Stimulated activated CD4-positive, alpha-beta T cell treated with anti-CD3 and anti-CD28 coated beads, Interleukin-15, amount 100 ng/mL, for 1 hour (primary cell): ENCODE measurements at places on chromosomes 7 and 10.

DNA sequence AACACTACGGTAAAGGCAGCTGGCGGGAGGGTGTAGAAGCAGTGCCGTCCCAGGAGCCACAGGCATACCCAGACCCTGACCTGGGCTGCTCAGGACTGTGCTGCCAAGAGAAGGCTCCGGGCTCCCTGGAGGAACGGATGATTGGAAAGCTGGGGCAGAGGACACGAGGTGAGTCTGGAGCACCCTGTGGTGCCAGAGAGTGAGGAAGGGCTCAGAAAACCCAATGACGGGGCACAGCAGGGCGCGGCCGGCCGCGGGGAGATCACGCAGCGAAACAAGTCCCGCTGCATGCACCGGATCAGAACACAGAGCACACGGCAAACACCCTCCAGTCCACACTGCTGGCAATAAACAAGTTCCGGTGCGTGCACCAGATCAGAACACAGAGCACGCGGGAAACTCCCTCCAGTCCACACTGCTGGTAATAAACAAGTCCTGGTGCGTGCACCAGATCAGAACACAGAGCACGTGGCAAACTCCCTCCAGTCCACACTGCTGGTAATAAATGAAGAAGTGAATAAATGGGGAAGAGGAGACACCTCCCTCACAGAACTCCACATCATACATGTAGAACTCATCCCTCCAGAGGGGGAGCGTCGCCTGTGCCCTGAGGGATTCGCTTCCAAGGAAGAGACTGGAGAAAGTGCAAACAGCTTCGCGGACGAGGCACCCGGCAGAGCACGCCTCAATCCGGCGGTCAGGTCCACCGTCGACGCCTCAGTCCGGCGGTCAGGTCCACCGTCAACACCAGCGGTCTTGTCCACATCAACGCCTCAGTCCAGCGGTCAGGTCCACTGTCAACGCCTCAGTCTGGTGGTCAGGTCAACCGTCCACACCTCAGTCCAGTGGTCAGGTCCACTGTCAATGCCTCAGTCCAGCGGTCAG is 265.0 kb downstream of the MAD1L1 start:
- DNase-seq = no peak

- DNase-seq = no peak
Observed at GRCh38 chr10:64038107-64038506, 516.9 kb downstream of the REEP3 start.

DNA sequence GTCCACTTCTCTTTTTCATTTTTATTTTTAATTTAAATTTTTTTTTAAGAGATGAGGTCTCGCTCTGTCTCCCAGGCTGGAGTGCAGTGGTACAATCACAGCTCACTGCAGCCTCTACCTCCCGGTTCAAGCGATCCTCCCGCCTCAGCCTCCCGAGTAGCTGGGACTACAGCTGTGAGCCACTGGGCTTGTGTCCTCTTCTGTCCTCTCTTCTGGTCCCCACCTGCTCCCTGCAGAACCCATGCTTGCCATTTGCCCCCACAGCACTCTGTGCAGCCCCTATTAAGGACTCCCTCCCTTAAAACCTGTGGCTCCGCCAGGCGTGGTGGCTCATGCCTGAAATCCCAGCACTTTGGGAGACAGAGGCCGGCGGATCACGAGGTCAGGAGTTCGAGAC is 9.1 kb upstream of the FZD9 start:
- no peak for DNase-seq

DNA sequence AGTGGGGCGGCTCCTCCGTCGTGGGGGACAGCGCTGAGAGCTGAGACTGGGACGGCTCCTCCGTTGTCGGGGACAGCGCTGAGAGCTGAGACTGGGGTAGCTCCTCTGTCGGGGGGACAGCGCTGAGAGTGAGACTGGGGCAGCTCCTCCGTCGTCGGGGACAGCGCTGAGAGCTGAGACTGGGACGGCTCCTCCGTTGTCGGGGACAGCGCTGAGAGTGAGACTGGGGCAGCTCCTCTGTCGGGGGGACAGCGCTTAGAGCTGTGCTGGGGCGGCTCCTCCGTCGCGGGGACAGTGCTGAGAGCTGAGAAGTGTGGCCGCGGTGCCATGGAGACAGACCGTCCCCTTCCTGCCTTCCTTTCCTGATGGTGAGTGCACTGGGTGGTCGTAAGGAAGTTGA is 136.4 kb downstream of the DYNC2I1 start:
- no peak for DNase-seq

GRCh38 chr10:115026056-115026745 is 67.0 kb upstream of the ATRNL1 start:
- no peak for DNase-seq

GRCh38 chr7:32518534-32519140 is 23.3 kb downstream of the AVL9 start:
- no peak for DNase-seq

GRCh38 chr7:142334236-142334635 is 76.4 kb upstream of the PRSS58 start:
- no peak for DNase-seq

- no peak for DNase-seq
Observed at GRCh38 chr7:70779321-70779720, 352.6 kb upstream of the GALNT17 start.

DNA sequence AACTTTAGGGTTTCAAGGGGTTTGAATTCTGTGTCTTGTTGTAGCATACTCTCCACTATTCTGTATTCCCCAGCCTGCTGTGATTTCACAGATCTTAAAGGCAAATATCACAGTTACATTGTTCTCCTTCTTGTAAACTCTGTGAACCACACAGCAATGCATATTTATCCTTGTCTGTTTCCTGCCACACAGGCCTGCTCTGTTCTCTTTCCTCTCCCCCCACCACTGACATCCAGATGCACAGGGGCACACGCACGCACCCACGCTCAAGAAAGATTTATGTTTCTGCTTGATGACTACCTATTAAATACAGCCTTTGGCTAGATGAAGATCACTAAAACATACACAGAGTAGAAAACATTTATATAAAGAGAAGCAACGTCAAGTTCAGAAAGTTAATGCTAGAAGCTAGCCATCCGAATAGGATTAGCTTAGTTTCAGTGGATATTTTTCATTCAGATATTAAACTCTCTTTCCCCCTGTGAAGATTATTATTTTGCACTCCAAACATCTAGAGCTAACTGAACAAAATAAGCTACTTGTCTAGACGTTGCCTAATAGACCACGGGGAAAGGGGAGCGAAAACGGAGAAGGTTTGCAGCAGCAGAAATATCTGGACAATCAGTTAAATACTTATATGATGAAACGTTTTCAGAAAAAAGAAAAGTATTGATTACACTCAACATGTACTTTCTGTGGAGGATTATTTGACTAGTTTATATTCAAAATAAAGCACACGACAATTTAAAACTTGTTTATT is 193.1 kb upstream of the SEMA3C start:
- DNase-seq = no peak

GRCh38 chr7:44184206-44184872 is 4.9 kb downstream of the GCK start:
- no peak for DNase-seq

GRCh38 chr7:28731092-28731658 is 227.0 kb downstream of the TRIL start:
- DNase-seq = no peak

DNA sequence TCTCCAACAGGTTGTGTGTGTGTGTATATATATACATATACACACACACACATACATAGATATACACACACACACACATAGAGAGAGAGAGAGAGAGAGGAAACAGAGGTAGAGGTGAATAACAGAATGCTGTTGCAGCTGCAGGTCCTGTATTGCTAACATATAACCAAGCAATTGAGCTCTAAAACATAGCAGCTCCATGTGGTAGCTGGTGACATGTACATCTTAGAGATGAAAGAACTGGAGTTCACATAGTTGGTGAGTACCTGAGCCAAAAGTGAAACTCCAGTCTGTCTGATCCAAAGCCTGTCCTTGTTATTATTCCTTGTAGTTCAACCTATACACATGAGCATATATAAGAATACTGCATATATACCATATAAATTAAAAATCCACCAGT is 152.9 kb upstream of the CSTF2T start:
- DNase-seq = no peak

DNA sequence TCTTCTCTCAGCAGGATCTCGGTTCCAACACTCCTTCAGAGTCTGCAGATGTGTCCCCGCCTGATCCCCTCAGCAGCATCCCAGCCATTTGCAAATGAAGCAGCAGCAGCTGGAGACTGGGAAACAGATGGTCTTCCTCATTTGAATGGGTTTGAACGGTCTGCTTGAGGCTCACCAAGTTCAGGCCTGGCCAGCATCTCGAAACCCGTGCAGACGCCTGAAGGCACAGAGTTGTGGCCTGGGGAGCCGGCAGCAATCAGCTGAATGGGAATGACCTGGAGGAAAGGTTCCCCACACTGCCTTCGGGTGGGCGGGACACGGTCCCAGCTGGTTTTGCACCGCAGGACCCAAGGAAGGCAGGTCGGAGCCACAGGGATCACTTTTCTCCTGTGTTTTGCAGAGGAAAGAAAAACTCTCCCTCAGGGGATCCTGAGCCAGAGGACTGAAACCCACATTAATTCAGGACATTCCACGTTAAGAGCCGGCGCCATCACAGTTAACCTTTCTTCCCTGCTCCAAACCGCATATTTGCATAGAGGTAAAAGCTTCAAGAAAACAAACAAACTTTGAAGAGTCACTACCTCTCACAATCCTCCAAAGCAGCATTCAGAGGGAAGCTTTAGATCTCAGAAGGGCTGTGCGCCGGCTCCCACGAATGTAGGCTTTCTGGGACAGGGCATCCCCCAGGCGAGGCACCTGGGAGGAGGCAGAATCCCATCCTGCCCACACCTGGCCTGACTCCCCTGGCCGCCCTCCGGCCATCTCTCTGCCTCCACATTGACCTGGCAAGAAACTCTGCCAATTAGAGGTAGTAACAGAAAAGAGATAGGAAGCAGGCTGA is 17.7 kb downstream of the FGFR2 start:
- no peak for DNase-seq

GRCh38 chr7:30379741-30380140 is 95.3 kb downstream of the ZNRF2 start:
- no peak for DNase-seq

GRCh38 chr10:57785546-57785945 is 482.1 kb downstream of the IPMK start:
- DNase-seq = no peak

DNA sequence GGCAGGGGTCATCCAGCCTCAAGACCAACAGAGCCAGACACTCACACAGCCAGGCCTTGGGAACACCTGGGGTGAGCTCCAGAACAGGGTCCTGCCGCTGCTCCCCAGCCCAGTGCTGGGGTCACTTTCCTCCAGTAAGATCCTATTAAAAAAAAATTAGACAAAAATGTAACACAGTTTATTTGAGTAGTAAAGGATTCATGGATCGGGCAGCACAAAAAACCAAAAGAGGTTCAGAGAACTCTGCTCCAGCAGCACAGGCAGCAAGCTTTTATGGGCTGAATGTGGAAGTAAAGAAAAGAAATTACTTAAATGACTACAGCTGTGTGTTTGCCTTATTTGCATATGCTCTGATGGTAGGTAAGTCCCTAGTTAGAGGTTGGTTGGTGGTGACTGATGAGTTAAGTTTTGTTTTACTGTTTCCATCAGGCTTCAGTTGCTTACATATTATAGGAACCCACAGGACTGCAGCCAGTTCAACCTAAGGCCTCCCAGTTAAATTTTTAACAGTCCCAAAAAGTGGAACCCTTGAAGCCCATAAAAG is 80.5 kb upstream of the FGFR2 start:
- DNase-seq = no peak

GRCh38 chr10:117899181-117899683 is 147.5 kb downstream of the RAB11FIP2 start:
- no peak for DNase-seq

DNA sequence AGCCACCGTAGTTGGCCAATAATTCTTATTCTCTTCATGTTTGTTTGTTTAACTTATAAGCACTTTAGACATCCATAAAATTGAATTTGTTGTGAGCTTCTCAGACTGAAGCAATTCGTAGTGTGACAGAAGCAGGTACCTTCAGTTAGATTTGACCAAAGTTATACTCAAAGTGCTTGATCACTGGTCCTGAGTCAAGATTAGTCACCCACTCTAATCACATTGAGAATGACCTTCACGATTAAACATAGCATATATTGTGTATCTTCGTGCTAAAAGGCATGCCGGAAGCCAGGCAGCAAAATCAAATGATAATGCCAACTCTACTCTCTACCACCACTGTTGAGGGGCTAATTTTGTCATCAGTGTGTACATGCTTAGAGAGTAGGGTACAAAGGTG is 763.7 kb upstream of the MBL2 start:
- DNase-seq = no peak

DNA sequence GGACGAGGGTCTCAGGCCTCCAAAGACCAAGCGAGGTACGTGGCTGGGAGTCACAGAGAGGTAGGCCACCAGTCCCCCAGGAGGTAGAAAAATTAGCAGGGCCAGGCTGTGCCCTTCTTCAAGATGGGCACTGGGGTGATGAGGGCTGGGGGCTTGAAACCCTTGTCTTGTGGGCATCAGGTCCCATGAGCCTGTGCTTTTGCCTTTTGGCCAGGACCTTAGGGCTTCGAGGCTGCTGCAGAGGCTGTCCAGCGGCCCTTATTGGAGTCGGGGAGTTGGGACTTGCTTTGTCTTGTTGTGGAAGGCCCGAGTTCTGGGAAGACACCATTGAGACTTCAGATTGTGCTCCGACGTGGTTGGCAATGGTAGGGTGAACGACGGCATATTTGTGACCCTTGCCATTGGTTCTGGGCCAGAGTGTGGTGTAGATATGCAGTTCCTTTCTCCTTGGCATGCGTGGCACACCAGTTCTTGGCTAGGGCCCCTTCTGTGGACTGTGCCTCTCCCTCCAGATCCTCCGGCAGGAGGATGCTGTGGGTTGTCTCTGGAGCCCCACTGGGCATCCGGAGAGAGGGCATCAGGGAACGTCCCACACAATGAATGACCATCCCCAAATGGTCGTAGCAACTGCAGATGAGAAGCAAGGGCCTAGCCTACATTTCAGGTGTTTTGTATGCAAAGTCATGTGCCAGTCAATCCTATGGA is 931 bp downstream of the SH2D4B start:
- DNase-seq = no peak

- no peak for DNase-seq
Observed at GRCh38 chr10:93095225-93095624, 21.5 kb downstream of the CYP26A1 start.

- no peak for DNase-seq
Observed at GRCh38 chr7:103691291-103691690, 245.3 kb upstream of the SLC26A5 start.

DNA sequence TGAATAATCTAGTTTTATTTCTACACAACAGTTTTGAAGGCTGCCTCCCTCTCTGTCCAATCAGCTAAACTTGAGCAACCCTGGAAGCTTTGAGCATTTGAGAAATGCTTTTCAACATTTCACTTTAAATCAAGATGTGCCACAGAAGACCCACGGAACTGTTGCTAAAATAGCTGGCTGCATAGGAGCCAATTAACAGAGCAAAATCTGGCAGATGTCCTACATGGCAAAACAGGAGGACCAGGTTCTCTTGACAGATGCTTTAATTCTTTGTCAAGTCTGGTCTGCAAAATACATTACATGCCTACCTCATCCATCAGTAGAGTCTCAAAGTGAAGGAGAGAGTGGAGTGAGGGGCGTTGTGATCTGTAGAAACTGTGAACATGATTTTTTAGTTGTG is 185.9 kb downstream of the DPY19L1 start:
- no peak for DNase-seq

GRCh38 chr10:4939224-4940072 is 23.8 kb upstream of the AKR1C1 start:
- no peak for DNase-seq
